Stimulated activated CD4-positive, alpha-beta T cell treated with anti-CD3 and anti-CD28 coated beads, Interleukin-1b, Interleukin-23, amount 100 ng/mL, for 1 hour (primary cell): ENCODE measurements at places on chromosomes 6 and 20.

- no peak for DNase-seq
Observed at GRCh38 chr6:150687508-150687907, 87.8 kb downstream of the PLEKHG1 start.

- no peak for DNase-seq
Observed at GRCh38 chr6:45415315-45415714, 37.6 kb upstream of the SUPT3H start.

DNA sequence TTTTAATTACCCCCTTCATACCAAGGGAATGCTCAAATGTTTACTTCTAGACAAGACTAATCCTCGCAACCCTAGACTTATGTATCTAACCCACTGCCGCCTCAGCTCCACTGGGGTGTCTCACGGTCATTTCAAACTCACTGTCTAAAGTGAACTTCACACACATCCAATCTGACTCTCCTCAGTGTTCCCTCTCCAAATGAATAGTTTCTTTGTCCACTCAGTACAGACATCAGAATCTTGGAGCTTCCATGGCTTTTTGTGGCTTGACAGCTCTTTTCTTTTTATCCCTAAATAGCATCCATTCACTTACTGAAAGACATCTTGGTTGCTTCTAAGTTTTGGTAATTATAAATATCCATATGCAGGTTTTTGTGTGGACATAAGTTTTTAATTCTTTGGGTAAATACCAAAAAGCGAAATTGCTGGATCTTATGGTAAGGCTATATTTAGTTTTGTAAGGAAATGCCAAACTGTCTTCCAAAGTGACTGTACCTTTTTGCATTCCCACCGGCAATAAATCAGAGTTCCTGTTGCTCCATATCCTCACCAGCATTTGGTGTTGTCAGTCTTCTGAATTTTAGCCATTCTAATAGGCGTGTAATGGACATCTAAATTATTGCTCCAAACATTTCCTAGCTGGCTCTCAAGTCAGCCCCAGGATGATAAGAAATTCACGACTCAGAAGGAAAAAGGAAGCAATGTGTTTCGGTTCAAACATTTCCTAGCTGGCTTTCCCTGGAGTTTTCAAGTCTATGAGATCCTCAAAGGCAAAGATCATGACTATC lies 73.1 kb downstream of the DNAAF9 start:
- DNase-seq = no peak

DNA sequence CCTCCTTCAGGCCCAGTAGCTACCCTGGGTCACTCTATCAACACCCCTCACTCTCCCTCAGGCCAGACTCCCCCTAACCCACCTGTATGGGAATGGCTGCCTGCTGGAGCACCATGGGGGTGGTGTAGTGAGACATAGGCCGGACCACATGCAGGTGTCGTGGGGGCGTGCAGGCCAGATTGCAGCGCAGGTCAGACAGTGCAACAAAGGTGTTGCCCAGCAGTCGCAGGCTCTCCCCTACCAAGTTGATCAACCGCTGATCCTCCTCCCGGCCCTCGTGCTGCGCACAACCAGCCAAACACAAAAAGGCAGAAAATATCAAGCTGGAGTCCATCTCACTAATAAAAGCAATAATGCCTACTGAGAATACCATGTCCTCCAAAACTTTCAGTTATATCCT lies 7.1 kb downstream of the BAG6 start:
- DNase-seq = no peak

DNA sequence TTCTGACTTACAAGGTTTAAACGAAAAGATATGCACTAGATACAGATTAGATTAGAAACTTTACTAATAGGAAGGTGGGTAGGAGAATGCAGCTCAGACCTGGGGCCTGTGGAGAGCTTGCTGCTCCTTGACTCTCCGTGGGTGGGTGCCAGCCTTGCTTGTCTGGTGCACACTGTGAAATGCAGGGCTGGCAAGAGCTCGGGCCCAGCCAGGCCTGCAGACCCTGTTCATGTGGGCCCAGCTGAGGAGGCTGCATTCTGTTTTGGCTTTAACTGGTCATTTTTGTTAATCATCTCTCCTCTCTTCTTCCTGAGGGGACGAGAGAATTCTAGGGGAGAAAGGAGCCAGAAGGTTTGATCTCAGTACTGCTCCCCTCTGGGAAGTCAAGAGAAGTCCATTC lies 325.4 kb downstream of the QKI start:
- no peak for DNase-seq

GRCh38 chr20:62320581-62321354 lies 18.0 kb downstream of the ADRM1 start:
- no peak for DNase-seq

DNA sequence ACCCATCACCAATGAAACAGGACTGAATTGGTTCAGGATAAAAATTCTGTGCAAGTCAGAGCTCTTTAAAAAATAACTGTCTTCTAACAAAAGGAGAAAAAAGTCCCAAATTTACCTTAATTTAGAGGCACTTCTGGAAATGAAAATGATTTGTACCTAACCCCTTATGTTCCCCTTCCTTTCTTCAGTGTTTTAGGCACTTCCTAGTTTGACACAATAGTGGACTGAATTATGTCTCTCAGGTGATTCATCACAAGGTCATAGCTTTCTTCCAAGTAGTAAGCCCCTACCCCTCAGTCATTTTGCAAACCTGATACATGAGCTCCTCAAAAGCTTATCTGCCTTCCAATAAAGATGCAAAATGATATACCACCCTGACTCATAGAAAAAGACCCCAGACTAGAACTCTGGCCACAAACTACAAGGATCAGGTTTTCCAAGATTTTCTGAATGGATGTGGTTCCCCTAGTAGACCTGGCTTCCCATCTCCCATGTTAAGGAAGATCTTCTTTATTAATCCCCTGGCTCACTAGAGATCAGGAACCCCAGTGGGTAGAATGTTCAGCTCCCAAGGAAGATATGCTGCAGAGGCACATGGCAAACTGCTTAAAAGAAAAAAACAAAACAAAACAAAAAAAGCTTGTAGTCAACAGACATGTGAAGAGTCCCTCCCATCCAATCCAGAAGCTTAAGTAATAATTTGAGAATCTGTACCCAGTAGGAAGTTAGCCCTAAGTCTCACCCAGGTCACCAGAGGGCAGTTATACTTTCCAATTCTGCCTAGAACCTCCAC lies 3.6 kb downstream of the PPP1R10 start:
- DNase-seq = no peak

- no peak for DNase-seq
Observed at GRCh38 chr6:21965016-21965415, 331.8 kb downstream of the PRL start.

GRCh38 chr6:111114482-111114881 lies 27.2 kb downstream of the SLC16A10 start:
- DNase-seq = no peak

- DNase-seq = no peak
Observed at GRCh38 chr6:157271441-157271840, 51.9 kb downstream of the TMEM242 start.

- DNase-seq = no peak
Observed at GRCh38 chr6:46584586-46584985, 68.0 kb downstream of the CYP39A1 start.

- no peak for DNase-seq
Observed at GRCh38 chr20:7926767-7927166, 13.5 kb downstream of the HAO1 start.

DNA sequence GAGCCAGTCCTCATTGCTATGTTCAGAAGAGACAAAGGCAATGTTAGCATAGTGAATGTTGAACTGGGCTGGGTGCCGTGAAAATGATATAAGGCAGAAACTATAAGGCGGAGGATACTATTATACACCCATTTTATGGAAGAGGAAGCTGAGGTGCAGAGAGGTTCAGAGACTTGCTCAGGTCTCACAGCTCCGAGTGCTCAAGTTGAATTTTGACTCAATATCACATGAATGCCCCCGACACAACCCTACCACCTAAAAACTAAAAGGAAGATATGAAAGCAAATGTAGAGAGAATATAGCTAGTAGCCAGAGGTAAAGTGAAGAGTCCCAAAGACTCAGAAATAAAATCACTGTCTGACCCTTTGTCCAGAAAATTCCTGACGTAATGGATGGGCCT lies 56.7 kb downstream of the PPP1R16B start:
- DNase-seq = no peak

DNA sequence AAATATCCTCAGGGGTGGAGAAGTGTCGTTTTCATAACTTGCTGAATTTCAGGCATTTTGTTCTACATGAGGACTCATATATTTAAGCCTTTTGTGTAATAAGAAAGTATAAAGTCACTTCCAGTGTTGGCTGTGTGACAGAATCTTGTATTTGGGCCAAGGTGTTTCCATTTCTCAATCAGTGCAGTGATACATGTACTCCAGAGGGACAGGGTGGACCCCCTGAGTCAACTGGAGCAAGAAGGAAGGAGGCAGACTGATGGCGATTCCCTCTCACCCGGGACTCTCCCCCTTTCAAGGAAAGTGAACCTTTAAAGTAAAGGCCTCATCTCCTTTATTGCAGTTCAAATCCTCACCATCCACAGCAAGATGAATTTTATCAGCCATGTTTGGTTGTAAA lies 20.3 kb upstream of the MAPK13 start:
- DNase-seq = no peak

GRCh38 chr6:115001731-115002350 lies 659.0 kb upstream of the HS3ST5 start:
- no peak for DNase-seq

GRCh38 chr20:57076152-57076652 lies 190.2 kb downstream of the BMP7 start:
- no peak for DNase-seq

DNA sequence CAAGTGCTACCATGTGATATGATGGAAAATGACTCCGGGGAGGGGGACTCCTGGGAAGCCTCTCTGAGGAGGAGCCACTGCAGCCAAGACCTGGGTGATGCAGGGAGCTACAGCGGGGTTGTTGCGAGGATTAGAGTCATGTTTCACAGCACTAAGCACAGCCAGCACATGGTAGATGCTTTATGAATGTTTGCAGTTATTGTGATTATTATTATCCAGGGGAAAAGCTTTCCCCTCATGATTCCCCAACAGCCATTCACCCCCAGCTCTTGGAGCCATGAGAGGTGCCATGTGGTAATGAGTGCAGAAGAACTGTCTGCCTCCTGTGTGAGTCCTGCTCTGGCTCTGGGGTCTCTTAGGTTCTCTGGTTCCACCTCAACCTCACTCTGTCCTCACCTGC lies 39.9 kb downstream of the RSPO4 start:
- DNase-seq = no peak

GRCh38 chr6:100726666-100727065 lies 154.5 kb downstream of the ASCC3 start:
- no peak for DNase-seq

- DNase-seq = no peak
Observed at GRCh38 chr6:53998303-53998702, 112.9 kb upstream of the MLIP start.

DNA sequence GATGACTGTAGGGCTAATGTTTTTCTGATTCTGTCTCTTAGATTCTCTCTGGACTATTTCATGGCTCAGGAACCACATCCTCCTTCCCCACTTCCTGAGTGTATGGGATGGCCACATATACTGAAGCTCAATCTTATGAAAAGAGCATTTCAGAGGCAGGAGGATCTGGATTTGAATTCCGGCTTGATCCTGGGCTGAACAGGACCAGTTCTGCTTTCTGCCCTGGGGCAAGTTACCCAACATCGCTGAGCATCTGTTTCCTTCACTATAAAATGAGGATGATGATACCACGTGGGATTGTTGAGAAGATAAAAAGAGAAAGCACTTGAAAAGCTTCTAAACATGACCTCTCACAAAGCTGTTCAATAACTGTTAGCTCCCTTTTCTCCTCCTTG lies 168.4 kb upstream of the TNFAIP3 start:
- no peak for DNase-seq

DNA sequence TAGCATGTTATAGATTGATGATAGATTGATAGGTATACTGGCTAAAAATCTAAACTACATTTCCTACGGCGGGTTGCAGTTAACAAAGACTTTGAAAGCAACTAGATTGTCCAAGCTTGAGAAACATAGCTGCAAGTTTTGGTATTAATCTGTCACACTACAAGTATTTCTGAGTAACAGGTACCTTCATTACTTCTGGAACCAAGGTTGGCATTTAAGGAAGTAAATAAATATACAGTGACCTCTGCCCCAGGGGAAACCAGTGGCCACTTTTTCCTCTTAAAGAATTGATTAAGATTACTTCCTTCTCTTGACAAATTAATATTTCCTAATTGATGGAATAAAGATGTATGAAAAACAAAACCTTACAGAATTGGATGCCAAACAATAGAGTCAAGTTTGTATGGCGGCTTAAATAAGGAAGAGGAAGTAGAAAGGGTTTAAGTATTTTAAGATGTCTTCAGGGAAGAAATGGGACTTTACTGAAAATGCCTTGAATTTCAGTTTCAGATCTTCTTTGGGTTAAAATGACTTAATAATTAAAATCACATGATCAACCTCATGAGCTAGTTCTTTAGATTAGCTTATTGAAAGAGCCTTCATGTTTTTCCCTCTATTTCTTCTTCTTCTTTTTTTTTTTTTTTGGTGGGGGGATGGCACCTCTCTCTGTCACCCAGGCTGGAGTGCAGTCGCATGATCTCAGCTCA lies 132.8 kb downstream of the DOK5 start:
- no peak for DNase-seq

DNA sequence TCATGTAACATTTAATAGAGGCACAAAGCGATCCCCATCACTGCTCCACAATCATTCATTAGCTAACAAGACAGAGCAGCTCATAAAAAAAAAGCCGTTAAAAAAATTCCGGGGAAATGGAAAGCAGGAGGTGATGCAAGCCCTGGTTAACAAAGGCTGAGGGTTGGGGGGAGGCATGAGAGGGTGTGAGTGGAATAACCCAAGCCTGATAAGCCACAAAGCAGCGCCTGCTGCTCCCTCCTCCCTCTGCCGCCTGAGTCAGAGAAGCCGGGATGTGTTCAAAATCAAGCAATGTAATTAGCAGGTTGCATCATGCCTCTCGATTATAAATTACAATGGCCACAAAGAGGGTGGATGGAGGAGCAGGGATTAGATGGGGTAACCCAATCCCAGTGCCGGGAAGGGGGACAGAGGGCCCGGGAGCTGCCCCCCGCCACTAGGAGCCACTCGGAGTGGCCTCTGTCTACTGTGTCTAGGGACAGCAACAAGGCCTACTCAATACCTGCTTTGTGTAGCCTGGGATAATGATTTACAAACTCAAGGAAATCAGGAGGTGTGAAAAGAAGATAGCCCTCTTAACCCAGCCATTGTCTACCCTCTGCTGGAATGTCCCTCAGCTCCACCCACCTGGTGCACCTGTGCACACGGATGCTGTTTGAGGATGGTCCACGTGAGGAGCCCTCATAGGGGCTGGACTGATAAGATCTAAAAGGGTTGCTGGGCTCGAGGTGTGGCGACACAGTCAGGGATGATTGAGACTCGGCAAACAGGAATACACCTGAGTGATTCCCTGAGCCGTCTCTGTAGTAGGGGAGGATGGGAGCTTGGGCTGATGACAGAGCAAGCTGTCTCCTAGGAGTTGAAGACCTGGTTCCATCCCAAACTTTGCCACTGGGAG lies 156.9 kb downstream of the VEGFA start:
- DNase-seq = no peak

DNA sequence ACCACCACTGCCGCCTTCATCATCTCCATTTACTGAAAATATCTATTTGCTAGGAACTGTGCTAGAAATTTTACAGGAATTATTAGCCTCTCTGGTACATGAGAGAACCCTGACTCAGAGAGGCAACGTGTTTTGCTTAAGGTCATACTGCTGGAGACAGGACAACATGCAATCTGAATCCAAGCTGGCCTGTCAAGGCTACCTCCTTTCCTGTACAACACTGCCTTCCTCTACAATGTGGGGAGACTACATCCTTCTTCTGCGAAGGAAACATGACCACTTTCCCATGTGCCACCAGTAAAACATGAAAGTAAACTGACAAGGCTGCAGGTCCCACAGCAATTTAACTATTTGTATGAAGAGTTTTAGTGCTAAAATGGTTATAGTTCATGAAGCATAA lies 200.9 kb downstream of the BACH2 start:
- no peak for DNase-seq
